ENCODE measurements at places on chromosomes 7 and 10. TPM values are rescaled to one million over a fixed set of nuclear protein-coding genes. Genes with fewer than 3 reads are reported as not detected.

Gene ASIC3
- 11.7 TPM for total RNA-seq

Gene EGR2
- total RNA-seq, result 0.33 TPM

Gene SYCE1
- not detected for total RNA-seq

Gene IQUB
- 0.11 TPM for total RNA-seq

Gene DRGX
- total RNA-seq, result not detected

Gene EPHA1
- total RNA-seq, result not detected

Gene FGFR2
- total RNA-seq, result 0.44 TPM

Gene SPDYE6
- total RNA-seq, result not detected

All from A549 treated with Mapracorat at 1 μM for 4 hours (cell line).